ENCODE measurements at places on chromosomes 13 and 19.

GRCh38 chr13:60922576-60923231, 492.9 kb downstream of the PCDH20 start:
- no peak for DNase-seq

- DNase-seq: no peak
These were observed 1547.8 kb downstream of the EFNB2 start for GRCh38 chr13:104987621-104988020.

GRCh38 chr13:24328145-24328544, 18.8 kb downstream of the C1QTNF9 start:
- no peak for DNase-seq

GRCh38 chr13:87669379-87669978, 1.7 kb upstream of the SLITRK5 start:
- DNase-seq: no peak

- no peak for DNase-seq
These were observed 15.2 kb downstream of the ZNF331 start for GRCh38 chr19:53553156-53553555.

DNA sequence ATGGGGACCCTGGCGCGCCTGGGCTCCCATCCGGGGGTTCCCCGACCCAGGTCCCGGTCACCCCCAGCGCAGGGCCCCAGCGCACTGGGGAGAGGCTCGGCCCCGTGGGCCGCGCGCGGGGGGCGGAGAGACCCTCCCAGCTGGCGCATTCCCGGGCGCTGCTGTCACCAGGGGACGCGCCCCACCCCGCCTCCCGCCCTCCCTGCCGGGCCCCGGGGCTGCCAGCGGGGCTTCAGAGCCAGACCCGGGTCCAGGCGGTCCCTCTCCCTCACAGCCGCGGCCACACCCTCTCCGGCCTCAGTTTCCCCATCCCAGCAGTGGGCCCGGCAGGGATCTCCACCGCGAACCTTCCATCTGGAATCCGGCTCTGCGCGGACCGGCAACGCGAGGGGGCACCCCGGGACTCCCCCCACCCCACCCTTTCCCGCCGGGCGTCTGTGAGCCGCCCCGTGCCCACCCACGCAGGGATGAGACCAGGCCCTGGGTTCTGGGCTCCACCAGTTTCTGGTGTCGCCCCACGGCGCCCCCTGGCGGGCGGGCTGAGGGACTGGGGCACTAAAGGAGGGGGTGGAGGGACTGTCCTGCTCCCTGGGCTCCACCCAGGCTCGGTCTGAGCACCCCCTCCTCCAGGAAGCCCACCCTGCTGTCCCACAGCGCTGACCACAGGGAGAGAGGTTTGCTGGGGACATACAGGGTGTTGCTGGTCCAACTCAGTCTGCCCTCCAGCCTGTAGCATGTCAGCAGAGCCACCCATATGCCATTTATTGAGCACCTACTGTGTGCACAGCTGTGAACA, 878 bp upstream of the ADAMTSL5 start:
- no peak for DNase-seq

DNA sequence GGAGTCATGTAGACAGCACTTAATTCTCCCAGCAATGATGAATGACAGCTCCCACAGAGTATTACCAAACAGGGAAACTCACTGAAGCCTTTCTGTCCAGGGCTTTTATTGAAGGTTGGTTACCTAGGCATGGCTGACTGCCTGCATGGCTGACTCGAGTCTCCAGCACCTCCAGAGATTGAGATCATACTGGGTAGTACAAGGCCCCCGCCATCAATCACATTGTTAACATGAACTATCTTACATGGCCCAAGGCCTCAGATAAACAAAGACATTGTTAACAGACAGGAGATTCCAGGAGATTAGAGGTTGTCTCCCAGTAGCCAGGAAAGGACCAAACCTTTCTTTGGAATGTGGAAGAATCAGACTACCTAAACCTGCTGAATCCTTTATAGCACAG, 128.3 kb upstream of the LSM14A start:
- no peak for DNase-seq

- no peak for DNase-seq
These were observed 324.0 kb downstream of the SHISA2 start for GRCh38 chr13:25727810-25728209.

GRCh38 chr19:29418201-29418600, 107.6 kb upstream of the VSTM2B start:
- DNase-seq: no peak

- DNase-seq: no peak
These were observed 36.3 kb upstream of the TFDP1 start for GRCh38 chr13:113548171-113548641.

- no peak for DNase-seq
These were observed 112.8 kb downstream of the TDRD3 start for GRCh38 chr13:60509601-60510386.

DNA sequence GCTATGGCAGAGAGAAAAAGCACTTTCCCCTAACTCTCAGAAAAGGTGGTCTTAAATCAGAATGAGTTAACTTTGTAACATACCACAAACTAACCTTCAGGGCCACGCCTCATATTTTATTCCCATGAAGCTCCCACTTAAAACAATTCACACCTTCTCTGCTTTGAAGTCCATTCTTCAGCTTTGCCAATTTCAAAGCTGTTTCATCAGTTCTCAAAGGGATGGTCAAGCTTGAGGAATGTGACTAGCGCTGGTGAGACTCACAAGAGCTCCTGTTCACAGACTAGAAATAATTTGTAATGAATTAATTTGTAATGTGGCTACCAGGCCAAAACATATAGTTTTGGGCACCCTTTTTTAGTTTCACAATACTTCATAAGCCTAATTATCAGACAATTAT, 68.2 kb downstream of the STK24 start:
- DNase-seq: peak; percentile 67

DNA sequence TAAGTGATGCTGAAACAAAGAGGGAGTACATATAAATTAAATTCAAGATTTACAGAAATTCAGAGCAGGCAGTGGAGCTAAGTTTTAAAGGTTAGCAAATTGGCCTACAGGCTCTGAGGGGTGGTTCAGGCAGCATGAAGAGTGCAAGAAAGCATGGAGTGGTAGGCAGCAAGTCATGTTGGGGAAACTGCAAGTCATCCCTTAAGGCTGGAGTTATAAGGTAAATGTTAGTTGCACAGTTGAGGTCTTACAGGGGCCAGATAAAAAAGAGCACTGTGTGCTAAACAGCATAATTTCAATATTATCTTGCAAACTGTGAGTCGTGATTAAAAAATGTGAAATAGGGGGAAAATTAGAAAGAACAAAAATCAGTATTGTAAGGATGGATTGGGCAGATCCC, 106.2 kb downstream of the VWA8 start:
- DNase-seq: no peak

GRCh38 chr13:95245071-95245470, 56.2 kb downstream of the ABCC4 start:
- no peak for DNase-seq

DNA sequence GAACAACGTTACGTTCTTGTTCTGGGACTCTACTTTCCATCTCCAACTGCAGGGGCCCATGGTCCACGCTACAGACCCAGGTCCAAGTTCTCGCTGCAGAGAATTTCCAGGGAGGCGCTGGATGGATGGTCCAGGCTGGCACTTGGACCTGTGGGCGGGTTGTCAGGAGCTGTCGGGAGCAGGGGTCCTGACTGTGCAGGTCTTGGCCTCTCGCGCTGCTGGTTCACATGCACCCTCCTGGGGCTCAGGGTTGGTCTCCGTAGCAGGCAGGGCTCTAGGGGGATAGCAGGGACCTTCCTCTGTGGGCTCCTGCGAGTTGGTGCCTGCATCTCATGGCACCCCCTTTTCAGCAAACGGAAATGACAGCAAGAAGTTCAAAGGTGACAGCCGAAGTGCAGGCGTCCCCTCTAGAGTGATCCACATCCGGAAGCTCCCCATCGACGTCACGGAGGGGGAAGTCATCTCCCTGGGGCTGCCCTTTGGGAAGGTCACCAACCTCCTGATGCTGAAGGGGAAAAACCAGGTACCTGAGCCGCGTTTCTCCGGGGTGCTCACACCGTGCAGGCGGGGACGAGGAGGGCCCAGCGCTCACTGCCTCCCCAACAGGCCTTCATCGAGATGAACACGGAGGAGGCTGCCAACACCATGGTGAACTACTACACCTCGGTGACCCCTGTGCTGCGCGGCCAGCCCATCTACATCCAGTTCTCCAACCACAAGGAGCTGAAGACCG, 6.6 kb downstream of the PTBP1 start:
- DNase-seq: no peak

GRCh38 chr19:52296400-52296772, 583 bp upstream of the ZNF480 start:
- no peak for DNase-seq

GRCh38 chr19:18946335-18946734, 5.3 kb upstream of the HOMER3 start:
- DNase-seq: no peak

GRCh38 chr13:71699342-71699741, 167.7 kb downstream of the DACH1 start:
- no peak for DNase-seq

DNA sequence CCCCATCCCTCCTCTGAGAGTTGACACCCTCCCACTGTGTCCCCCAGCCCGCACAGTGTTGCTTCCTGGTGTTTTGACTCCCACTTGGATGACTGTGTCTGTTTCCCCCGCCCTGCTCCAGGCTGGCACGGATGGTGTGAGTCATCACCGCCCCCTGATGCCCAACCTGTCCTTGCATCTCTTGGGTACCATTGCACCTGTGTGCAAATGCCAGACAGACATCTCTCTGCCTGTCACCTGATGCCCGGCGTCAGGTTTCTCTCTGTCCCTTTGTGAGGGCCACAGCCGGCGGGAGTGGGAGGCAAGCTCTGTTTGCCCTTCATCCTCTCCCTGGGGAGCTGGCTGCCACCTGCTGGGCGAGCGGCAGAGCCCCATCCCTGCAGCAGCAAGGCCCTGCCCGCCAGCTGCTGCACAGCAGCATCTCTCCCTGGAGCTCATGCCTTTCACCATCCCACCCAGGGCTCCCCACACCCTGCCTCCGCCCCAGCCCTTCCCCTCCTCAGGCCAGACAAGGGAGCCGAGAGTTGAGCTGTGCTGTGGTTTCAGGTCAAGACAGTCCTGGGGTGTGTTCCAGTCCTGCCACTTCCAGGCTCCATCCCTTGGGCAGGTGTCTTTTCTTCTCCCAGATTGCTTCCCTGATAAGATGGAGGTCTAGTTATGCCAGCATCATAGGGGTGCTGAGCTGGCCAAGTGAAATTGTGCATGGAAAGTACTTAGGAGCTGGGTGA, 29.7 kb downstream of the NKPD1 start:
- no peak for DNase-seq

DNA sequence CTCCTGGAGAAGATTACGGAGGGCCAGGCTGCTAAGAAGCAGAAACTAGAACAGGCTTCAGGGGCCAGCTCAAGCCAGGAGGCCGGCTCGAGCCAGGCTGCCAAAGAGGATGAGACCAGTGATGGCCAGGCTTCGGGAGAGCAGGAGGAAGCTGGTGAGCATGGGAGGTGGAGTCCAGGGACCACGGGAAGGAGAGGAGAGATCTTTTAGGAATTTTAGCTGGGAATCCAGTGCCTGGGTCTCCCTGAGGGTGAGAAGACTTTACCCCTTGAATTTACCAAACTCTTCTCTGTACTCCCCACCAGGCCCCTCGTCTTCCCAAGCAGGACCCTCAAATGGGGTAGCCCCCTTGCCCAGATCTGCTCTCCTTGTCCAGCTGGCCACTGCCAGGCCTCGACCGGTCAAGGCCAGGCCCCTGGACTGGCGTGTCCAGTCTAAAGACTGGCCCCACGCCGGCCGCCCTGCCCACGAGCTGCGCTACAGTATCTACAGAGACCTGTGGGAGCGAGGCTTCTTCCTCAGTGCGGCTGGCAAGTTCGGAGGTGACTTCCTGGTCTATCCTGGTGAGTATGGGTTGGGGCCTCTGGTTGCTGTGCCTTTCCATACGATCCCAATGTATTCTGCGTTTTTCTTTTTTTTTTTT, 824 bp downstream of the TSEN34 start:
- DNase-seq: no peak

GRCh38 chr19:49387936-49388372, at the start of gene KASH5:
Gene KASH5 (plus strand): TSS chr19:49388249. CDS start chr19:49390884, 2,635 bp downstream.
- no peak for DNase-seq

GRCh38 chr13:92224825-92225224, 826.4 kb downstream of the GPC5 start:
- DNase-seq: no peak

DNA sequence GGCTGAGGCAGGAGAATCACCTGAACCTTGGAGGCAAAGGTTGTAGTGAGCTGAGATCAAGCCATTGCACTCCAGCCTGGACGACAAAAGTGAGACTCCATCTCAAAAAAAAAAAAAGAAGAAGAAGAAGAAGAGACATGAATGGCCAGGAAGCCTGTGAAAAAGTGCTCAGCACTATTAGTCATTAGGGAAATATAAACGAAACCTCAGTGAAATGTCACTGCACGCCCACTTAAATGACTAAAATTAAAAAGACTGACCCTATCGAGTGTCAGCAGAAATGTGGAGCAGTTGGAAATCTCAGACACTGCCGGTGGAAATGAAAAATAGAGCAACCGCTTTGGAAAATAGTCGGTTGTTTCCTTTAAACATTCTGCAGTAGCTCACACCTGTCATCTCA, 5.5 kb upstream of the TYROBP start:
- DNase-seq: no peak

GRCh38 chr13:78976696-78977095, 317.7 kb upstream of the OBI1 start:
- no peak for DNase-seq

- no peak for DNase-seq
These were observed 8.6 kb upstream of the PEAK3 start for GRCh38 chr19:2290441-2291184.

Measured in AG09309 (cell line).